T-helper 1 cell (primary cell): ENCODE measurements at places on chromosomes 13 and 19.

DNA sequence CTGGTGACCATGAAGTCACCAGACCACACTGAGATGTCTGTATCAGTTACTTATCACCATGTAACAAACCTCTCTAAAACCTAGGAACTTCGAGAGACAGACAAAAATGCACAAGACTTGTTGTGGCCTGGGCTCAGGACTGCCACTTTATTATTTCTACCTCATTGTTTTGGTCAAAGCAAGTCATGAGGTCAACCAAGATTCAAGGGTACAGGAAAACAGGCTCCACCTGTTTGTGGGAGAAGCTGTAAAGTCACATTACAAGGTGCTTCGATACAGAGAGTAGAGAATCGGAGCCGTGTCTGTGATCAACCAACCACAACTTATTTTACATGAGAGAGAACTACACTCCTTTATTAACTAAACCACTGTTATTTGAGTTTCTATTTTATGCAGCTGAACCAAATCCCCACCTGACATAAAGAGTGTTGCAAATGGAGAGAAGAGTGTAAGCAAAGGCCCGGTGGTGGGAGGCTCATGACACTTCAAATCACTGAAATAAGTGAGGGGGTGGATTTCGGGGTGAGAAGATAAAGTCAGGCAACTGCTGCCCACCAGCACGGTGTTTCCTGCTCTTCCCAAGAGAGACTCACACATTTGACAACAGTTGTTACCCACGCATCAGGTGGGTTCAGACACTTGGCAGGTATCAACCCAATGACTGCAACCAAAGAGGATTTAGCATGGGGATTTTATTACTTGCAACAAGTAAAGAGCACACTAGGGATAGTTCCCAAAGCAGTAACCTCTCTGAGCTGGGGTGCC, 39.0 kb upstream of the IGSF23 start:
- no peak for DNase-seq

DNA sequence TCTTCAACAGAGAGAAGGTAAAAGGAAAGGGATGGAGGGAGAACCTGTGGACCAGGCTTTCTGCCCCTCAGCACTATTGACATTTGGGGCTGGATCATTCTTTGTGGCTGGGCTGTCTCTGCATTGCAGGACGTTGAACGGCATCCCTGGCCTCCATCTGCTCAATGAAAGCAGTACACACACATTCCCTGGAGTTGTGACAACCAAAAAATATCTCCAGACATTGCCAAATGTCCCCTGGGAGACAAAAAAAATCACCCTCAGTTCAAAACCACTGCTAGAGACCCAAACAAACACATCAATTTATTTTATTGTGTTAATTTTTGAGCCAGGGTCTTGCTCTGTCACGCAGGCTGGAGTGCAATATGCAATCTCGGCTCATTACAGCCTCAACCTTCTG, 43.3 kb downstream of the INSR start:
- DNase-seq, result no peak

- no peak for DNase-seq
These were observed 226.4 kb downstream of the SUCLA2 start for GRCh38 chr13:47774671-47774994.

GRCh38 chr19:7497292-7497691, 8.5 kb upstream of the PEX11G start:
- DNase-seq, result no peak

DNA sequence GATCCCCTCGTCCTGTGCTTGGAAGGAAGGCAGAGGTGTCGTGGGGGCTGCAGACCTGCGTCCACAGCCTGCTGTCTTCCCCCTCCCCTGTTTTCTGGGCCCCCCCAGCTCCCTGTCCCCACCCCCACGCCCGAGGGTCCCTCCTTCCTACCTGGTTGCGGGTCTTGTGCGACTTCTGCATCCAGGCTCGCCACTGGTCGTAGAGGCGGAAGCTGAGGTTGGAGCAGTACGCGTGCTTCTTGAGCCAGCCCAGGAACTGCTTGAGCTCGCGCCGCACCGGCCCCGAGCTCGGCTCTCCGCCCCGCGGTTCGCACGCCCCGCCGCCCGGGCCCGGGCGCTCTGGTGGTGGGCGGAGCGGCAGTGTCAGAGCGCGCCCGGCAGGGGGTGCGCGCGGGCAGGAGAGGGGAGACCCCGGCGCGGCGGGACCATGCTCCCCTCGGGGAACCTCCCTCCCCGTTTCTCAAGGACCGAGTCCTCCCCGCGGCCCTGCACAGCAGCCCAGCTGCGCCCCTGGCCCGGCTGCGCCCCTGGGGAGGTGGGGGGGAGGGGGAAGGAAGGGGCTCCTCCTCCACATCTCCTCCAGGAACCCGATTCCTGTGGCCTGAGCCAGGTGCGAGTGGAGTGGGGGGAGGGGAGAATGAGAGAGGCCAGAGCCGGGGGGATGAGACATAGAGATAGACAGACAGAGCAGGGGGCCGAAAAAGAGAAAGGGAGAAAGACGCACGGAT, 5.7 kb downstream of the REX1BD start:
- peak; percentile 56 for DNase-seq

DNA sequence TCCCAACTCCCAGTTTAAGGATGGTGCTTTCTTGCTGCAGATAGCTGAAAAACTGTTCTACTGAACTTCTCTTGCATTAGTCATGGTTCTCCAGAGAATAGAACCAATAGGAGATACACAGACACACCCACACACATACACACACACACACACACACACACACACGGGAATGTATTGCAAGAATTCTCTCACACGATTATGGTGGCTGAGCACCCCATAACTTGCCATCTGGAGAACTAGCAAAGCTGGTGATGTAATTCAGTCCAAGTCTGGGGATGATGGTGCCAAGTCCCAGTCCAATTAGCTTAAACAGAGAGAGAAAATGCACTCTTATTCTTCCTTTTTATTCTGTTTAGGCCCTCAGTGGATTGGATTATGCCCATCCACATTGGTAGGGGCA, 643.9 kb downstream of the DIAPH3 start:
- DNase-seq, result no peak

- no peak for DNase-seq
These were observed 851 bp downstream of the ZNF320 start for GRCh38 chr19:52896431-52897137.

DNA sequence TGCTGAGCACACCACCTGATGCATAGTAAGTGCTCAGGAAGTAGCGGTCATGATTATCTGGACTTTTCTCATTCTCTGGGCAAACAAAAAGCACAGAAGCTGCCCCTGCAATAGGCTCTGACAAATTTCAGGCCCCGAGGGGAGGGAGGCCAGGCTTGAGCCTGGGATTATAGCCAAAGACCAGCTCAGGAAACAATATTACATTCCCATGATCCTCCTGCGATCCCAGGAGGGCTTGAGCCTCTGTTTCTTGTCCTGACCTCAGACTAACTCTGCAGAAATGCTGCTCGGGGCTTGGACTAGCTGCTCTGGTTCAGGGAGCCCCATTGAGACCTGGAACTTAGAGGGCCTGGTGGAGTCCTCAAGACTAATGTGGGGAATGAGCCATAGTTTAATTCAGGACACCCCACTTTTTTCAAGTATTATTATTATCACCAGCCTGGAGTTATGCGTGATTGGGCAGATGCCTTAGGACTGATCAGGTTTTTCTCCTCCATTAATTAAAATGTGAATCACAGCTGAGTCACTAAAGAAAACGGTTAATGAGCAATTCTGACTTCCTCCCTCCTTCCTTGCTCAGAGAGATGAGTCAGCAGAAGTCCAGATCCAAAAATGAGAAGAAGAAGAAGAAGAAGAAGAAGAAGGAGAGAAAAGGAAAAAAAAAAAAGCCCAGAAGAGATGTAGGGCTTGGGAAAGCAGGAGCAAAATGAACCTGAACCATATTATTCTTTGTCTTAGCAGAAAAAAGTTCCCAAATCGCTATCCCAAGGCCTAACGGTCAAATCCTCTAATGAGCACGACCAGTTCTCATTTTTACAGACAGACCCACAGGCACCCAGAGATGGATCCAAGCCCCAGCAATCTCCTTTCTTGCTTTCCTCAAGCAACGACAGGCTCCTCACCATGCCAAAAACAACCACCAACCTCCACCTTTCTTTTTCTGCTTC, 107.2 kb downstream of the CACNA1A start:
- DNase-seq, result no peak

DNA sequence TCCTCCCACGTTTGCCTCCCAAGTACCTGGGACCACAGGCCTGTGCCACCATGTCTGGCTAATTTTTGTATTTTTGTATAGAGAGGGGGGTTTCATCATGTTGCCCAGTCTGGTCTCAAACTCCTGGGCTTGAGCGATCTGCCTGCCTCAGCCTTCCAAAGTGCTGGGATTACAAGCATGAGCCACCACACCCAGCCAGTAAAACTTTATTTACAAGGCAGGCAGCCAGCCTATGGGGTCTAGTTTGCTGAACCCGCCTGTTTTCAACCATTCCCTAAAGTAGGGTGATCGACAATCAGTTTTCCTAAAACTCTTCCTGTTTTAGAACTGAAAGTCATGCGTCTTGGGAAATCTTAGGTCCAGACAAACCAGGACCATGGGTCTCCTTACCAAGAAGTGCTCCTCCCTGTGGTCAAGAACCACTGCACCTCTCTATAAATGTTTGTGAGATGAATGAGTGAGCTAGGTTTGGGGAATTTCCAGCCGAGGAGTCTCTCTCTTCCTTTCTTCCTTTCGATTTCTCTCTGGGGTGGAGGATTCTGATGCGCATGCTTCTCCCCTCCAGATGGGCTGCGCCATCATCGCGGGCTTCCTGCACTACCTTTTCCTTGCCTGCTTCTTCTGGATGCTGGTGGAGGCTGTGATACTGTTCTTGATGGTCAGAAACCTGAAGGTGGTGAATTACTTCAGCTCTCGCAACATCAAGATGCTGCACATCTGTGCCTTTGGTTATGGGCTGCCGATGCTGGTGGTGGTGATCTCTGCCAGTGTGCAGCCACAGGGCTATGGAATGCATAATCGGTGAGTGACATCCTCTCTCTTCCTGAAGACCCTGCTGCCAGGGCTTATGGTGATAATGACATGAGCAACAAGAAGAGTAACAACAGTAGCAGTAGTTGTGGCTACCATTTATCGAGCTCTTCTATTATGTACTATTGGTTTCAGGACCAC, 38.7 kb downstream of the ADGRE1 start:
- no peak for DNase-seq

GRCh38 chr13:23175920-23176319, 4.9 kb upstream of the SGCG start:
- DNase-seq, result no peak
